NCI-H2081 (cell line): ENCODE measurements at places on chromosomes 3 and 15.

- DNase-seq, result peak; percentile 76
Measured at GRCh38 chr15:66886241-66886675, 179.1 kb upstream of the SMAD3 start.

- DNase-seq, result no peak
Measured at GRCh38 chr3:67605377-67605776, 49.0 kb downstream of the SUCLG2 start.

GRCh38 chr3:67648701-67649100 lies 5.7 kb downstream of the SUCLG2 start:
- no peak for DNase-seq

- DNase-seq, result no peak
Measured at GRCh38 chr3:14767245-14768051, 51.3 kb upstream of the FGD5 start.

GRCh38 chr3:128879991-128880390 lies 571 bp downstream of the ACAD9 start:
- DNase-seq, result no peak

GRCh38 chr3:62521464-62522105 lies 148.2 kb upstream of the FEZF2 start:
- no peak for DNase-seq

DNA sequence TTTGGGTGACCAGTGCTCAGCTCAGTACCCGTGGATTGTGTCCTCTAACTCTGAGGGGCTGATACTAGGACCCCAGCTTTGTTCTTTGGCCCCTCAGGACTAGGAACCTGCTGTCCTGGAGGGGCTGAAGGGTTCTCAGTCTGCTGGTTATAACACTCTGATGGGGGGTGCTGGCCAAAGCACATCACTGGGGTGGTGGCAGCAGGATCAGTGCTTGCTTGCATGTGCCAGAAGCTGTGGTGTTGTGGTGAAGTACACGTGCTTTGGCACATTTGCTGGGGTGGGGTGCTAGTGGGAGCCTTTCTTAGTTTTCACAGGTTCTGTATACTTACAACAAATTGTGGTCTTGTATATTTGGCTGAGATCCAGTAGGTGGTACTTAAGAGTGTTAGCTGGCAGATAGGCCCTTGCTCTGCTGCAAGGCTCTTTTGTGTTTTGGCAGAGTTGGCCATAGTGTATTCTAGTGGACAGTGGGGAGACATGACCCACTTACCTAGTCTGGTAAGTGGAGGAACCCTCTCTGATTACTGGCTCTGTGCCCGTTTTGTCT lies 344.3 kb downstream of the EDEM1 start:
- no peak for DNase-seq

GRCh38 chr3:57068437-57069089 lies 8.1 kb downstream of the SPATA12 start:
- no peak for DNase-seq

DNA sequence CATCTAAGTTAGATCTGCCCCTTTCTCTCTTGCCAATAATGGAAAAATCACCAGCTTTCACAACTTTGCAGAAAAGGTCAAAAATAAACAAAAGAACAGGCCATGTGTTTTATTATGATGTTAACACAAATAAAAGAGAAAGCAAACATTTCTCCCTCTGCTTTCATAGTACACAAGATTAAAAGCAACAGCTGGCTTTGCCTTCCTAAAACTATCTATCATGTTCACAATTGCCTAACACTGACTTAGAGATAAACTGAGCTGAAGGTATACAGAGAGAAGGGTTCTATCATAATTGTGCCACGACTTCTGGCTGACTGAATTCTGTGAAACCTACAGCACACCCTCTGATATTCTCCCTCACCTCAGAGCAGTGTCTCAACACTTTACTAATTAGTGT lies 29.4 kb downstream of the AADAC start:
- DNase-seq, result peak; percentile 91

DNA sequence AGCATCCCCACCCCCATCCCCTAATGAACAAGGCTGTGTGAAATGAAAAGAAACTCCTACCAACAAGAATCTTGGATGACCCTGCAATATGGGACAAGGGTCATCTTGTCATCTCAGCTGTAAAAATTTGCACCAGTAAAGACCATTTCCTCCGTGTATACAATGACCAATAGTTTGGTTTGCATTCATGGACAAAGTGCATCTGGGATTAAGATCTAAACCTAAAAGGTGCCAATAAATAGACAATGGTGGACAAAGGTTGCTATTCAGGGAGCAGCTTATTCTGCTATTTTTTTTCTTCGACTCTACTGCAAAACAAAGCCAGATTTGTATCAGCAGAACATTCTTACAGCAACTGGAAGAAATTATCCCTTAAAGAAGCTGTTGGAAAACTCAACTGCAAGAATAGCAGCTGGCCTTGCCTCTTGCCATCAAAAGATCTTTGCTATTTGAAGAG lies 8.0 kb downstream of the MGLL start:
- no peak for DNase-seq

GRCh38 chr3:123757281-123757940 lies 126.7 kb downstream of the MYLK start:
- DNase-seq, result no peak

- DNase-seq, result no peak
Measured at GRCh38 chr3:45486136-45486535, 97.8 kb downstream of the LARS2 start.

GRCh38 chr3:29554566-29554965 lies 273.7 kb downstream of the RBMS3 start:
- no peak for DNase-seq

GRCh38 chr3:116048991-116049390 lies 396.3 kb downstream of the LSAMP start:
- DNase-seq, result no peak

DNA sequence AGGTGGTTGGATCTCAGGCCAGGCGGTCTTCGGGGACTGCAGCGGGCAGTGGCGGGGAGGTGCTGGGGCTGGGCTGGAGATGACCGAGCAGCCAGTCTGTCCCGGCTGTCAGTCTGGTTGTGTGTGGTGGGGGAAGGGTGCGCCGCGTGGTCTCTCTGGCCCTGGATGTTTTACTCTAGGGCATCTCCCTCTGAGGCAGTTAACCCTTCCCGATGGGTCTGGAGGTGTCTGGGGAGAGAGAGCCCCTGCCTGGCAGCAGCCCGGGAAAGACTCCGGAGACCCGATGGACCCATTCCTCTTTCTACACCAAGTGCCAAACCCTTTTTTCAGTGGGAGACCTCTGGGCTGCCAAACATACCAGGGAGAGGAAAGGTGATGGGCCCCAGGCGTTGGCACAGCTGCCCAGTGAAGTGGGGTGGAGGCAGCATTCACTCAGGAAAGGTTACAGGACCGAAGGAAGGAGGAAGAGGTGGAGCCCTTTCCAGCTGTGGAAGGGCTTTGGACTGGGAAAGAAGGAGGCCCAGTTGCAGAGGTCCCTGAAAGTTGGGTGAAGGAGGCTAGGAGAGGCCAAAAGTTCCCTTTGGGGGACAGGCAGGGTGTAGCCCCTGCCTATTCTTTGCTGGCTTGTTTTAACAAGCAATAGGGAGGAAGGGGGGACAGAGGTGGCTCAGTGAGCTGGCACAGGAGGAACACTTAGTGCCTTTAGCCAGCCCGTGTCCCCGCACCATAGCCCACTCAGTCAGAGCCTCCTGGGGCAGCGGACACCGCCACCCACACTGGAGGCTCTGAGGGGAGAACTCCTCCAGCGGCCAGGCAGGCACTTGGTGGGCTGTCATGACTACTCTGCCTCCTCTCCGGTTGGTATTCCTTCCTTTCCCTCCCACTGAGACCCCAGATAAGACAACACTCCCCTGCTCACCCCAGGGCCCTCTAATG lies 2.7 kb upstream of the BAHD1 start:
- DNase-seq, result no peak

- DNase-seq, result peak; percentile 51
Measured at GRCh38 chr15:91407269-91407889, 307.3 kb downstream of the SV2B start.

DNA sequence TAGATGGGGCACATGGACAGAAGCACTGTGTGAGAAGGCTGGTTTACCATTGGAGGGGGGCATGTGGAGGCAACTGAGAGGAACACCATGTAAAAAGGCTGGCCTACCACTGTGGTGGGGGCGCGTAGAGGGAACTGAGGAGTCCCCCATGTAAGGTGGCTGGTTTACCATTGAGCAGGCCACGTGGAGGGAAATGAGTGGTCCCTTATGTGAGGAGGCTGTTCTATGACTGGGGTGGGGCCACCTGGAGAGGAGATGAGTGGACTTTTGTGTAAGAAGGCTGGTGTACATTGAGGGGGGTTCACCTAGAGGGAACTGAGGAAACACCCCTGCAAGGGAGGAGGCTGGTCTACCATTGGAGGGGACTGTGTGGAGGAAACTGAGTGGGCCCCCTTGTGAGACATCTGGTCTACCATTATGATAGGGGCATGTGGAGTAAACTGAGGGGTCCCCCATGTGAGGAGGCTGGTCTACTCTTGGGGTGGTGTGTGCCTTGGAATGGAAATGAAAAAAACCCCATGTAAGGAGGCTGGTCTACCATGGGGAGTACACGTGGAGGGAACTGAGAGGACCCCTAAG lies 156.9 kb downstream of the FBLN2 start:
- DNase-seq, result no peak

DNA sequence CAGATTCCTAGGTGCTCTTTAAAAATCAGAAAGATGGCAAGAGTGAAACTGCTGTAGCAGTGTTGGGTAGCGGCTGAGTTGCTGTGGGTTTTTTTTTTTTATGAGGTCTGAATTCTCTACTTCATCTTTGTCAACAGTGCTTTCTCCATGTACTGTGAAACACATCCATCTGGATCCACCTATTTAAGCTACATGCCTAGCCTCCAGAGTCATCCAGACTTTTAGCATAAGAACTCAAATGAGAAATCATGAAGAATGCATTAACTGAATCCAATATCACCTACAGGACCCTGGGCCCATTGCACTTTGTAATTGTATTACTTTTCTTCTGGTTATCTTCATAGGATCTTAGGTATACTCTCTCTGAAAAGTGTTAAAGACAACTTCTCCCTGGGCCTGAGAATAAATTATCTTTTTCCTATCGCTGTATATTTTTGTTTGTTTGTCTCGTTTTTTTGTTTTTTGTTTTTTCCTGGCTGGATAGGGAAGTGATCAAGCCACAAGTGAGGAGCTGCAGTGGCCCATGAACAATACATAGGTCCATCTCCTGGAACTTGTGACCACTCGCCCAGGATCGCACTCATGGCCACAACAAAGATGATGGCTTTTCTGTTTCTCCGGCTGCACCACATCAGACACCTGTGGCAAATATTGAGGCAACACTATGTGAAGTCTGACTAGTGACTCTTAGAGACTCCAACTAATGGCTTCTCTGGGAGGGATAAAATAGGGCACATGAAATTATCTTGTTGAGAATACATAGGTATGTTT lies 609.9 kb upstream of the AGTR1 start:
- DNase-seq, result no peak

DNA sequence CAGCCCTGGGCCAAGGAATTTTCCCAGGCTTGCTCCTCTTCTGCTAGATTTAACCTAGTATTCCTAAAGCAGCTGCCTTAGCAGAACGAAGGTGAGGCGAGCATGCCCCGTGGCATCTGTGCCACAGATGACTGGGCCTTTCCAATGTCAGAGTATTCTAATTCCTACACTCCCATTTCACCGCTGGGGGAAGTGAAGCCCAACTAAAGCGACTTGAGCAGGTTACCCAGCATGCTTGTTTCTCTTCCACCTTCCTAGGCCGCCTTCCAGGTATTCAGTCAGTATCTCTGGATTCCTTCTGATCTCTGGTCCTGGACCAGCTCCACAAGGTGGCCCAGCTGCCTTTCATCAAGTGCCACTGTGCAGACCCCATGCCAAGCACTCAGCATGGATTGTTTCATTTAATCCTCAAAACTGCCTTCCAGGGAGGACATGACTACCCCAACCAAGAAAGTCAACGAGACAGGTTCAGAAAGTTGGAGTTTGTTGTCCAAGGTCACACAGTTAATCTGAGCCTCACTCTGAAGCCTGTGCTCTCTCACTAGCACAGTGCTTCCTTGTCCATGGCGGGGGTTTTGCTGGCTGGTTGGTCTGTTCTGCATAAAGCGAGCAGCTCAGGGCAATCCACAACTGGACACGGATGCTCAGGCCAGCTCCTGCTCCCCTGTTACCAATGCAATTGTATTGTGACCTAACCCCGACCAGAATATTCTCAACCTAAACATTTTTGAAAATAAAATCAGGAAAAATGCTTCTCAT lies 15.1 kb downstream of the MYO5C start:
- DNase-seq, result no peak

GRCh38 chr3:81788610-81789009 lies 27.2 kb upstream of the GBE1 start:
- DNase-seq, result no peak

GRCh38 chr3:129888771-129889170 lies 4.7 kb downstream of the TMCC1 start:
- no peak for DNase-seq

- no peak for DNase-seq
Measured at GRCh38 chr3:52215351-52215750, 10.1 kb downstream of the TLR9 start.

DNA sequence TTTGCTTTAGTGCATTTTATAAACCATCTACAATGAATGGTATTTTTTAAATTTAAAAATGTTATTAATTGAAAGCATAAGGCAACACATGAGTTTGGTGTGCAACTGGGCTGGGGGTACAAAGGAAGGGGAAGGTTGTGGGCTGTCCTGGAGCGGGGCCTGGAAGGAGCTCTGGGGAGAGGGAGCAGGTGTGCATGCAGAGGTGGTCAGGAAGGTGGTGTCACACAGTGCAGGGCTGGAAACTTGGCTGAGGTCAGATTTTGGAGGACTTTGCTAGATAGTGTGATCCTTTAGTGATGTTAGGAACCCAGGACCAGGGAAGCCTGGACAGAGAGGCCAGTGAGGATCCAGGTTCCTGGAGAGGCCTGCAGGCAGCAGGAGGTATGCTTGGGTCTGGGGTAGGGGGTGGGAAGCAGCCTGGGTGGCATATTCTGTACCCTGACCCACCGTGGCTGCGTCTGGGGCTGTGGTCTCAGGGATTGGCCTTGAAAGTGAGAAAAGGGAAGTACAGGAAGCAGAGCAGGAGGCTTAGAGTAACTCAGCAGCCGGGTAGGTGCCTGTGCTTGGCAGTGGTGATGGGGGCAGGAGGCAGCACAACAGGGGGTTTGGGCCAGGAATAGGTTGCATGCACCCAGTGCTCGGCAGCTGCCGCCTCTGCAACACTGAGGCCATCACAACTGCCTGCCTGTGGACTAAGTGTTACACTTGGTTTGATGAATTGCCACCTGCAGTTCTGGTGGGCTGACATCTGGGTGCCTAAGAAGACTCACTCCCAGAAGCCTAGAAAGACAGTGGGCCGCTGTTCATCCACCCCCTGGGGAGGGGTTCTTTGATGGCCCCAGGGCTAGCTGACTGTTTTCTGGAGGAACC lies 33.0 kb downstream of the KY start:
- DNase-seq, result no peak

GRCh38 chr3:78726545-78726944 lies 1041.3 kb downstream of the ROBO1 start:
- no peak for DNase-seq

- no peak for DNase-seq
Measured at GRCh38 chr3:131636266-131636775, 133.6 kb upstream of the MRPL3 start.

- no peak for DNase-seq
Measured at GRCh38 chr15:28902856-28903255, 17.1 kb downstream of the APBA2 start.
